ENCODE measurements at places on chromosomes 7 and 10. TPM values are rescaled to one million over a fixed set of nuclear protein-coding genes. Genes with fewer than 3 reads are reported as not detected.

The CHAT gene
- not detected for total RNA-seq

The COL17A1 gene
- total RNA-seq = 0.20 TPM

The CCDC172 gene
- total RNA-seq = not detected

The SNCG gene
- 9.2 TPM for total RNA-seq

The SLC35G1 gene
- total RNA-seq = 4.7 TPM

The MYL10 gene
- total RNA-seq = not detected

The KEL gene
- total RNA-seq = not detected

The EPDR1 gene
- total RNA-seq = 15.1 TPM

The VAX1 gene
- total RNA-seq = not detected

The FUOM gene
- 16.6 TPM for total RNA-seq

The SERPINE1 gene
- total RNA-seq = 464 TPM

The ZC3HAV1L gene
- total RNA-seq = 14.5 TPM

The TLX1 gene
- total RNA-seq = not detected

The KLHL7 gene
- 29.9 TPM for total RNA-seq

The LIPN gene
- not detected for total RNA-seq

The OR2A42 gene
- total RNA-seq = not detected

The MYH16 gene
- total RNA-seq = not detected

The BAMBI gene
- total RNA-seq = 1.2 TPM

The GNGT1 gene
- not detected for total RNA-seq

The GPC2 gene
- 0.73 TPM for total RNA-seq

The CNNM1 gene
- 0.59 TPM for total RNA-seq

The MYPN gene
- total RNA-seq = under 0.01 TPM

The NKX2-3 gene
- total RNA-seq = not detected

The GRID2IP gene
- total RNA-seq = not detected

The SLC29A4 gene
- 0.59 TPM for total RNA-seq

The SYT15 gene
- under 0.01 TPM for total RNA-seq

The ADARB2 gene
- not detected for total RNA-seq

The JAKMIP3 gene
- total RNA-seq = under 0.01 TPM

The AKR1C3 gene
- 139 TPM for total RNA-seq

The C10orf95 gene
- not detected for total RNA-seq

The CLCN1 gene
- total RNA-seq = not detected

The PRRT4 gene
- not detected for total RNA-seq

The TUBB8 gene
- not detected for total RNA-seq

The PTPRE gene
- 1.2 TPM for total RNA-seq

The DYDC2 gene
- total RNA-seq = not detected

The STRA8 gene
- total RNA-seq = not detected

The WIPF3 gene
- total RNA-seq = not detected

The UTF1 gene
- not detected for total RNA-seq

The VSIR gene
- total RNA-seq = 15.2 TPM

The VENTX gene
- total RNA-seq = not detected

The BMPER gene
- total RNA-seq = 10.2 TPM

The SPDYE1 gene
- total RNA-seq = not detected

The GCC1 gene
- 13.9 TPM for total RNA-seq

The MOSPD3 gene
- total RNA-seq = 7.0 TPM

The NUTM2A gene
- total RNA-seq = 0.20 TPM

Measured in subcutaneous preadipocyte (primary cell).